ENCODE measurements at places on chromosomes 3 and 15.

DNA sequence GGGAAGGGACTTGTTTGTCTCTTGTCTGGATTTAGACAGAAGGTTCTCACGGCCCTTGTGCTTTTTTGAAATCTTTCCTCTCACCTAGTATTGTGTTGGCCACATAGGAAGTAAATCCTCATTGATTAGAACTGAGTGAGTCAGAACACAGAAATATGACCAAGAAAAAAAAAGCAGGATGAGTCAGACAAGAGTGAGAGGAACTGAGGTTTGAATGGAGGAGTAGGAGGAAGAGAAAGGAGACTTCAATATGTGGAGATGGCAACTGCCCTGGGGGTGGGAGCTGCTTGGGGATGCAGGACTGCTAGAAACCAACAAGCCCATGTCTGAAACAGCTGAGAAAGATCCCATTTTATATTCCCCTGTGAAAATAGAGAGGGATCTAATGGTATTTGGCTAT lies 194.1 kb upstream of the ZBTB20 start:
- DNase-seq = no peak

DNA sequence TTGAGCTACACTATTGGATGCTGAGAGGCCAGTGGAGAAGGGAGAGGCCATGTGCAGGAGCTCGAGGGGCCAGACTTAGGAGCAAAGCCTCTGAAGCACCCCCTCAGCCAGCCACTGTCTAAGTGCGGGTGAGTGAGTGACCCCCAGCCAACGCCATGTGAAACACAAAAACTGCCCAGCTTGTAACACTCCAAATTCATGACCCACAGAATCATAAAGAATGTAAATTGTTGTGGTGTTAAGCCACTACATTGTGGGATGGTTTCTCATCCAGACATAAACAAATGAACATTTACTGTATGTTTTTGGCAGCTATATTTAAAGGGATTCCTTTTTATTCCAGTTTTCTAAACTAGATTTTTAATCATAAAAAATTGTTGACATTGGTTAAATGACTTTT lies 27.2 kb upstream of the TMEM158 start:
- no peak for DNase-seq

DNA sequence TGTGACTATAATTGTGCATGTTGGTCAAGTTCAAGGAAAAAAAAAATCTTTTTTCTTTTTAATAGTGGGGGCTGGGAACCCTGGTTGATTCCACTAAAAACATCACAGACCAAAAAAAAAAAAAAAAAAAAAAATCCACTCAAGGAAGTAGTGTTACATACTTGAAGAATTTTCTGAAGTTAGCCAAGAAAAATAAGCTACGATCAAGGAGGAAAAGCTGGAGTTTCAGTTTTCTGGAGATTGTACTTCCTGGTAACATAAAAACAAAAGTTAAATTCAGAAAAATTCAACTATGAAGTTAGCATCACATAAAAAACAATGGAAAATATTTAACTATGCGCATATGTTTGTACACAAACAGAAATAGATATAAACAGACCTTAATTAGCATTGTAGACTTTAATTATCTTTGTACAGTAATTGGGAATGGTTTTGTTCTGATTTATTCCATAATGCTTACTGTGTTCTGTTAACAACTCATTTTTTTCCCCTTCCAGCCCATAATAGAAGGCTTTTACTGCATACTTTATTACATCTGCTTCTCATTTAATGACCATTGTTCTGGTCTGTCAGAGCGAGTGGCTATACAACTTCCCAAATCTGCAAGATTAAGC lies 194.3 kb downstream of the RORA start:
- no peak for DNase-seq

GRCh38 chr3:88090681-88091080 lies 31.6 kb downstream of the ZNF654 start:
- DNase-seq = no peak

DNA sequence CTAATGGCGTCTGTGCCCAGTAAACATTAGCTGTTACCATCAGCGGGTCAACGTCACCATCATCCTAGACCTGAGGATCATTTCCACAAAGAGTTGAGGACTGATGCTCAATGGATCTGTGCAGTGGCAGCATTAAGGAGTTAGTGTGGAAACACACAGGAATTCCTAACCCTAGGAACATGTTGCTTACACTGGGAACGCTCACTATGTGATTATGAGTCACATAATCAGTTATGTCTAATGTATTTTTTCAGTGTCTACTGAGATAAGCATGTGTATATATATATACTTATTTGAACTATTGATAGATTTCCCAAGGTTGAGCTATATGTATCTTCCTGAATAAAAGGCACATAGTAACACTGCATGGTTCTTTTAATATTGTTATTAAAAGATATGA lies 19.0 kb downstream of the ARNT2 start:
- DNase-seq = no peak

- no peak for DNase-seq
Measured at GRCh38 chr15:25730918-25731317, 132.2 kb downstream of the ATP10A start.

- DNase-seq = no peak
Measured at GRCh38 chr3:45794177-45794560, 2.2 kb downstream of the SLC6A20 start.

DNA sequence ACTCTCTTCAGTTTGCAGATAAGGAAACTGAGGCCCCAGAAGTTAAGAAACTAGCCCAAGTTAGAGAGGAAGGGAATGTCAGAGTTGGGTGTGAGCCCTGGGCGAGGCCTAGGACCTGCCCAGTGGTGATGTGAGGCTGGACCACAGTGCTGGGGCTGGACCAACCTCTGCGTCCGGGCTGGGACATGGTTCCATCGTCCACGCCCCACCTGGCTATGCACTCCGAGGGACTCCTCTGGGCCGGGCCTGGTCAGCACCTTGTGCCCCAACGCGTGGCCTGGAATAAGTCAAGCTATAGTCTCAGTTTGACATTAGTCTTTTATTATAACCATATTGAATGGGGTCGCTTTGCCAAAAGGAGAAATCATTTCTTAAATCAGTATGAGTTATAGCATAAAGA lies 272.1 kb downstream of the PLCL2 start:
- no peak for DNase-seq

GRCh38 chr3:189142527-189142926 lies 29.2 kb upstream of the TPRG1 start:
- peak; percentile 56 for DNase-seq

- peak; percentile 4 for DNase-seq
Measured at GRCh38 chr15:55587321-55588069, 650 bp downstream of the PYGO1 start.

- no peak for DNase-seq
Measured at GRCh38 chr3:195893516-195893915, 14.8 kb downstream of the TNK2 start.

DNA sequence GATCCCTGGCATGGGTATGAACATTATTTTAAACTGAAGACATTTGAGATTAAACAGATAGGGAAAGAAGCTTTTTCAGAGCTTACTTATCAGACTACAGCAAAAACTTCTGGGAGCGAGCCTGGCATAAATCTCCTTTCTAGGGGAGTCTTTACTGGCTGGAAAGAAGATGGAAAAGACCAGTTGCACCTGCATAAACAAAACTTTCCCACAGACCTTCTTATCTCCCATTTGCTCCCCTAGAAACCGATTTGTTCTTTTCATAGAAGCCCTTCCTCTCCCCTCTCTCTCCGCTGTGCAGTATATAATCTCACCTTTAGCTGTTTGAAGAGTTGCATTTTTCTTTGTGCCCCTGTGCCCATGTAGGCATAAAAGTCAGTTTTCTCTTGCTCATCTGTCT lies 93.2 kb downstream of the CHRNA7 start:
- no peak for DNase-seq

DNA sequence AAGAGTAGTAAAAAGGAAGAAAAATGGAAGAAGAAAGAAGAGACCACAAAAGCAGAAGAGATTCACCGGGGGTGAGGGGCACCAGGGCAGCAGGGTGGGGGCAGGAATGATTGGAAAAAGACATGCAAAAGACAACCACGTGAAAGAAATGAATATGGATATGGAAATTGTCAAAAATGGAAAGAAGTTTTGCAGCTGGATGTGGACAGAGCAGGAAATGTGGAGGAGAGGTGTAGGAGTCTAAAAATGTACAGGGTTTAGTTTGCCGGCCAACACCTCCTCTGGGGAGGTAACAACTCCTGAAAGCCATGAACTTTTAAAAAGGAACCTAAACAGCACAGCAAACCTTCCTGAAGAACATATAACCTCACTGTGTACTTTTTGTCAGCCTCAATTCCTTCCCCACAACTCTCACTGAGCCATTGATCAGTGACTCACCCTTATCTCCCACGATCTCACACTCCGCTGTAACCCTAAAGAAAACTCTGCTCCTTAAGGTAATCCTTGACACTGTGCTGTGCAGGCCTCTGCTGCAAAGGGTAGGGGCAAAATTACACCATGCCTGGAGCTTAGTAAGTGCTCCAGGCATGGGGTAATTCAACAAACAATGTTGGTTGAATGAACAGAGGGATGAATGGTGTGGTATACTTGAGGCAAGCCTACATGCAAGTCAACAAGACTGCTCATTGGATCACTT lies 100.2 kb upstream of the BOC start:
- no peak for DNase-seq

GRCh38 chr3:52527732-52528585 lies 5.7 kb downstream of the NT5DC2 start:
- no peak for DNase-seq

DNA sequence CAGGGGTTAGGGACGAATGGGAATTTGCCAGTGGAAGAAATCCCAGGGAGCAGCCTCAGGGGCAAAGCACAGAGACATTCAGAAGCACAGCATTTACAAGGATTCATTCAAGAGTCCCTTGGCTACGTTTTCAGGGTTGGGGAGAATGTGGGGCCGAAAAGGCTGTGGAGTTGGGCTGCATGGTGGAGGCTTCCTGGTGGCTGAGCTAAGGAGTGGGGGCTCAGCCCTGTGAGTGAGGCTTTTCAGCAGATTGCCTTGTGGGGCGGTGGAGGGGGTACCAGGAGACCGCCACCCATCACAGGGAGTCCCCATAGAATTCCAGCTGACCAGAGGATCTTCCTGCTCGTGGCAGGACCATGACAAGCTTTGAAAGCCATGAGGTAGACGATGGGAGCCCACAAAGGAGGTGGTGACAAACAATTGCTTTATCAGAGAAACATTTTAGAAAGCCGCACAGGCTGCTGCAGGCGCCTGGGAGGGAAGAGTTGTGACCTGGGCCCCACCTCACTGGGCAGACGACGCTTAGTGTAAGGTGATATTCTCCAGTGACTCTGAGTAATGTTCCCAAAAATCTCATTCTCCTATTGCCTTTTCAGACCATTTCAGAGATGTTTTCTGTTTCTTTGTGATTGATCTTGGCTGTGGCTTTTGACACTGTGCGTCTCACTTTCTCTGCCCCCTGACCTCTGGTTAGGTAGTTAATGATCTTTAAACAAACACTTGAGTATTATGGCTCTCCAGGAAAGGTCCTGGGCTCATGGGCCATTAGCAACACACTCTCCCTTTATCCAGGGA lies 128.0 kb downstream of the DNAJB8 start:
- DNase-seq = no peak

DNA sequence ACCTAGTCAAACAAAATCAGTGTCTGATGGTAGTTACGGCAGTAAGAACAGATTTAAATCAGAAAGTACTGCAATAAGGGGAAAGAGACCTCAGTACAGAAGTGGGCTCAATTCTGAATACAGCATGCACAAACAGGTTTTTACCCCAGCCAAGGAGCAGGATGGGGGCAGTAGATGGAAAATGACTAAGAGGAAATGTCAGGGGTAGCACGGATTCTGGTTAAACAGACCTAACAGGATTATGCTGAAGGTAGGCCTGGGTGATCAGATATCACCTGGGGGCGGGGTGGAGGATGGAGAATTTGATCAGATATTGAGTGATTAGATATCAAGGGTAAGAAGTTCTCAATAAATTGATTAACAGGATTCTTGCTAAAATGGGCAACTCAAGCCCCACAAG lies 19.0 kb downstream of the MESD start:
- DNase-seq = no peak

- DNase-seq = no peak
Measured at GRCh38 chr3:63791974-63792373, 27.1 kb upstream of the C3orf49 start.

DNA sequence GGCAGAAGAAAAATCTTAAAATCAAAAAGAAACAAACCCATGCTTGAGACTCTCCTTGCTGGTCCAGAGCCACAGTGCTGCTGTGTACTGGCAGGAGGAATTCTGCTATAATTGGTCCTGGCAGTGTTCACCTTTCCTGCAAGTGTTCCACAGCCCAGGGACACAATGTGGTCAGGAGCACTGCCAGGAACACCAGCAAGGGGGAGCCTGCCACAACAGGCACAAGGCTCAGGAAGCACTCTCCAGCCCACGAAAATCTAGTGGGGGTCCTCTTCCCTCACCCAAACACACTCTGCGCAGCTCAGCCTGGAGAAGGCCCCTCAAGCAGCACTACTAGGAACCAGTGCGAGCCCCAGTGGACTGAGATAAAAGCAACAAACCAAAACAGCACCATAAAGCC lies 92.9 kb downstream of the UBE3A start:
- no peak for DNase-seq

DNA sequence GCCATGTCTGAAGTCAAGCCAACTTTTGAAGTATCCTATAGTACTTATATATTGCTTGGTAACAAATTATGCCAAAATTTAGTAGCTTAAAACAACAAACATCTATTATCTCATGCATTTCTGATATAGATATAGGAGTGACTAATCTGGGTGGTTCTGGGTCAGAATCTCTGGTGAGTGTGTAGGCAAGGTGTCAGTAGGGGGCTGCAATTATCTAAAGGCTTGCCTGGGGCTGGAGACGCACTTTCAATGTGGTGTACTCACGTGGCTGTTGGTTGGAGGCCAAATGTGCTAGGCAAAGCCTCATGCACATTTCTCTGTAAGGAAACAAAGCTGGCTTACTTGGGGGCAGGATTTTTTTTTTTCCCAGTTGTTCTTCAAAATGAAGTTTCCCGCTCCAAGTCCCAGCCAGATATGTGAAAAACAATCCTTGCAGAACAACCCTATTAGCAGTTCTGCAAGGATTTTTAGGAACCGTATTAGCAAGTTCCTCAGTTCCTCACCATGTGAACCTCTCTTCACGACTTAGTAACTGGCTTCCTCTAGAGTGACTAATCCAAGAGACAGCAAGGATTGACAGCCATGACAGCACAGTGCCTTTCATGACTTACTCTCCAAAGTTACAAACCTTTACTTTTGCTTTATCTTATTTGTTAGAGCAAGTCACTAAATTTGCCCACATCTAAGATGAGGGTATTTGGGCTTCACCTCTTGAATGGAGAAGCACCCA lies 25.8 kb downstream of the GREM1 start:
- no peak for DNase-seq

GRCh38 chr3:85297291-85297690 lies 338.5 kb downstream of the CADM2 start:
- no peak for DNase-seq

- no peak for DNase-seq
Measured at GRCh38 chr3:120648290-120648689, 33.7 kb downstream of the HGD start.

- no peak for DNase-seq
Measured at GRCh38 chr15:99157456-99157855, 52.6 kb downstream of the SYNM start.

All from CD4-positive, alpha-beta T cell (primary cell).